Occipital lobe (tissue), 3 donors: ENCODE measurements at places on chromosomes 5 and 9.

DNA sequence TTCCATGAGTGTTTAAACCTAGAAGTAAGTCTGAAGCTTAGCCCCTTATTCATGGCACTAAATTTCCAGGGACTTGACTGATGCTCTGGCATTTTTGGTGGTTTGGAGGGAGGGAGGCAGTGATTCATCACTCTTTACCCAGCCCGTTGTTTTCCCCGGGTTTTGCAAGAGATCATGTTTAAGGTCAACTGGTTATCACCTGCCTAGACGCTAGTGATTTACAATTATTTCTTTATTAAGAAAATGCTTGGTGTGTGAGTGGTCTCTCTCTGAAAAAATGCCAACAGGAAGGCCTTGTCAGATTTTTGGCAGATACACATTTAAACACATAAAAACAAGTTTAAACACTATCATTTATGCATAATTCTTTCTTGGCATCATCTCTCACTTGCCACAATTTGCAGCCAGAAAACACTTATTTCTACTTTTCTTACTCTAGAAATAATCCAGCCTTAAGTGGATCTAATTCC is 737.9 kb upstream of the ZNF608 start:
- DNase-seq: no peak

DNA sequence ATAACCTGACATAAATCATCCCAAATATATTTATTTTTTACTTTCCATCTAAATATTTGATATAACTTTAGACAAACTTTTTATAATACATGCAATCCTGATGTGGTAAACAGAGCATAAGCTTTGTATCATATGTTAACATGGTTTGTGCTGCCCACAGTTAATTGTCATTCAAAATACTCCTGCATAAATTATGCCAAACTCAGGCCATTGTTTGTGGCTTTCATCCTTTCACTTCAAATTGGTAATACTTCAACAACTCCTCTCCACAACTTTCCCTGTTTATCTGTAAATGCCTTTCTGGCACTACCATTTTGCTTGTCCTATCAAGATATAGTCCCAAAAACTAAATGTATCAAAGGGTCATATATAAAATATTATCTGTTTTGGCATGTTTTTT is 586.7 kb downstream of the HINT1 start:
- DNase-seq: no peak

DNA sequence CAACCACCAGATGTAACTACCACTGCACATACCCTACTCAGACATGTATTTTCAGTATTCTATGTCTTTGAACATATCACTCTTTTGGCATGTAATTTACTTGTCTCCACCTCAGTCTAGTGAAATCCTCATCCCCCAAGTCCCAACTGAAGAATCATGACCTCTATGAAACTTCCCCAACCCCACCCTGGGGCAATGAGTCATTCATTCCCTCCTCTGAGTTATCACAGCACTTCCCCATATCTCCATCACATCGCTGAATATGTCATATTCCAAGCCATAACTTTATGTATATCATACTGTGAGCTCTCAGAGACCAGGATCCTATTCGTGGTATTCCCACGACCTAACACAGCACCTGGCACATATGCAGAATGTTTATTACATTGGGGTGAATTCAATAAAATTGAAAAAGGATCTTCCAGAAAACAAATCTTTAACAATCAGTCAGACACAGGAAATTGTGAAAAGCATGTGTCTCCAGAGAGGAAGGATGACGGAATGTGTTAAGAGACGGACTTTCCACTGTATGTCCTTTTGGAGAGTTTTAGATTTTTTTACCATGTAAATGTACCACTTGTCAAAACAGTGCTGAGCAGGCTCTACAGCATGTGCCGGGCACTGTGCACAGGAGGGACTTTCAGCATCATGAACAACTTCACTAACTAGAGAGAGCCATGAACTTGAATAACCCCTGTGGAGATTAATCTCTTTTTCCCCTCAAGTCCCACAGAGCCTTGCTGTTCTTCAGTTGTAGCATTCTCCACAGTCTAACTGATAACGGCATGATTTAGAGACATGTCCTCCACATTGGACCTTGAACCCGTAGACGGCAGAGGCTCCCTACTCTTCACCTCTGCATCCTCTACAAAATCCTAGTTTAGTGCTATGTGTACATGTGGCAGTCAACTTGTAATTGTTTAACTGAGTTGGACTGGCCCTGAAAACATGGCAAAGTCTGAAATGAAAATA is 213.5 kb downstream of the GLIS3 start:
- no peak for DNase-seq

DNA sequence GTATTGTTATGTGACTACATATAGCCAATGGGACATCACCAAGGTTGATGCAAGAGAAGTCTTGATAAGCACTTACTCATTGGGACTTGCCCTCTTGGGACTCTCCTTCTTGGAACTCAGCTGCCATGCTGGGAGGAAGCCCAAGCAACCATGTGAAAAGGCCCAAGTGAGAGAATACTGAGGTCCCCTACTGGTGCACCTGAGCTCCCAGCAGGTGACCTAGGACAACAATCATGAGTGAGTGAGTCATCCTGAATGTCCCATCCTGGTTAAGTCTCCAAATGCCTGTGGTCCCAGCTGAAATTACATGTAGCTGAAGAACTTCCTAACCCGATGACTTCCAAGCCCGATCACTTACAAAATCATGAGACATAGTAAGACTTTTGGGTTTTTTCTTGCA is 260.7 kb downstream of the ICE1 start:
- no peak for DNase-seq

GRCh38 chr9:33273972-33274328 is 9.1 kb downstream of the CHMP5 start:
- no peak for DNase-seq

- DNase-seq: no peak
Measured at GRCh38 chr9:119533504-119533903, 164.3 kb upstream of the BRINP1 start.

GRCh38 chr5:96258692-96259091 is 174.4 kb downstream of the PCSK1 start:
- DNase-seq: no peak

DNA sequence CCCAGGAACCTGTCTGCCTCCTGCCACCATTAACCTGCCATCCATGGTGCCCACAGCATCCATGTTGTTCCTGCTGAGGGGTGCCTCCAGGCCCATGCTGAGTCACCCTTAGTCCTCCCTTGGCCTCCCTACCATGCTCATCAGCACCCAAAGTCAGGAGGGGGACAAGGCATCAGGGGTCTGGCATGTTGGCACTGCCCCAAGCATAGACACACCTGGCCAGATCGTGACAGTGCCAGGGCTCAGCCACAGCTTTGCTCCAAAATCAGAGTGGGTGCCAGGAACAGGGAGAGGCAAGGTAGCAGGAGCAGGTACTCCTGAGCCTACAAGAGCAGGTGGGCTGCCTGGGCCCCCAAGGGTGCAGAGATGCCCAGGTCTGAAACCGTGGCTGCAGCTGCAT is 566.6 kb downstream of the TLE1 start:
- no peak for DNase-seq
